Effector memory CD4-positive, alpha-beta T cell (primary cell): ENCODE measurements at places on chromosomes 1 and 21.

DNA sequence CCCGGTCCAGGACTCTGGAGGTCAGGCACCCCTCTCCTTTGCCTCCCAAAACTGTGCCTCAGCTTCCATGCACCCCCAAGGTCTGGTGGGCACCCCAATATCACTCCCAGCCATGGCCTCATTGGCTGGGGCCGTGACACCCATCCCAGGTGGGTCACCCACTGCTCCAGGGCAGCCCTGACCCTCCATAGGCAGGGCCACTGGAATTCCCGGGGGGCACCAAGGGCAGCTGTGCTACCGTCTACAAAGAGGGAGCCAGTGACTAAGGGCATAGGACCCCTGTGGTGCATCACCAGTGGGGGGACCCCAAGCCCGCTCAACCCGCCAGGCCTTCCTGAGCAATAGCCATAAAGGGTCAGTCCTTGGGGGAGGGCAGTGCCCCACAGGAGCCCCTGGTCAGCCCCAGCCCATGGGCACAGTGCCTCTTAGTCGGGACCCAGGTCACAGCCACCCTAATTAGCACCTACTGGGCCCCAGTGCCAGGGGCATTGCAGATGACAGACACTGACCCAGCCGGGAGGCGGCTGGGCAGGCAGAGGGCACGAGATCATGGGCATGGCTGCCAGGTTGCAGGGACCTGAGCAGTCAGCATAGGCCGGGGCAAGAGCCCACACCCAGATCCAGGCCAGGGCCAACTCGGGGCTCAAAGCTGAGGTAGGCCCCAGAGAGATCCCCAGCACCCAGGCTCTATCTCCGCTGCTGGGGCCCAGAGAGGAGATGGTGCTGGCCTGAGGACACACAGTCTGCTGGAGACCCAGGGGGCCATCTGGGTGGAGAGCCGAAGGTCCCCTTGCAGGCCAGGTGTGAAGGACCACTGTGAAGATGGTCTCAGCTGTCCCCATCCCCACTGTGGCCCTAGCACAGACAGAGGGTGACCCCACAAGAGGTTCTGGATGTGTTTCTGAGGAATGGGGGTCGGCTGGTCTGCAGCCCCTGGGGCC, 19.0 kb upstream of the ARF1 start:
- DNase-seq, result no peak

DNA sequence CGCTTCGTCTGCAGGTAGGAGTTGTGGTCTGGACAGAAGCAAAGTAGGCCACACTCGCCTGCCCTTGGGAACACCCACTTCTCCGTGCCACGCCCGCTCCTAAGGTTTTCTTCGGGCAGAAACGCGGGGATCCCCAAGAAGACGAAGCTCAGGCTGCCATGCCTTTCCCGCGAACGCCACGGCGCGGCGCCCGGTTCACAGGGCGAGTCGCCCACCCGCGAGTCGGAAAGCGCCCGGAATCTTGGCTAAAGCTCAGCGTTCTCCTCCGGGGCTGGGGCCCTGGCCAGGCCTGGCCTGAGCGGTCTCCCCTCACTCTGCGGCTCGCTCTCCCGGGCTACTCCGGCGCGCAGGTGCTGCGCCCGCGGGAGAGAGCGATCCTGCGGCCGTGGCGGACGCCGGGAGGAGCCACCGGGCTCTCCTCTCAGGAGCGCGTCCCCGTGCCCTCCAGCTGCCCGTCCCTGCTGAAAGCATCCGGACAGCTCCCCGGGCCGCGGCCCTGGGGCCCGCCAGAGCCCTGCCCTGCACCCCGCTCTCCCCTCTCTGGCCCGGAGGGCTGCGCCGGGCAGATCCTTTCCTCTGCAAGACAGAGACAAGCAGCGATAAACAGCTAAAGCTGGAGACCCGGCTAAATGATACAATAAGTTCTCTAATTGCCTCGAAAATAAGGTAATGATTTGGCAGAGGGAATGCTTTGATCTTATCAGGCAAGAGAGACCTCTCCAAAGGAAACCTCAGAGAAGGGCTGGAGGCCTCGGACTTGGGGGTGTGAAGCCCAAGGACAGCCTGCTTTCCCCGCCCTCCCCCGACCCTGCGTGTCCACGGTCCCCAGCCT, 6.7 kb upstream of the WNT2B start:
- DNase-seq, result peak; percentile 10

GRCh38 chr21:45515241-45516061, 26.8 kb downstream of the SLC19A1 start:
- no peak for DNase-seq

DNA sequence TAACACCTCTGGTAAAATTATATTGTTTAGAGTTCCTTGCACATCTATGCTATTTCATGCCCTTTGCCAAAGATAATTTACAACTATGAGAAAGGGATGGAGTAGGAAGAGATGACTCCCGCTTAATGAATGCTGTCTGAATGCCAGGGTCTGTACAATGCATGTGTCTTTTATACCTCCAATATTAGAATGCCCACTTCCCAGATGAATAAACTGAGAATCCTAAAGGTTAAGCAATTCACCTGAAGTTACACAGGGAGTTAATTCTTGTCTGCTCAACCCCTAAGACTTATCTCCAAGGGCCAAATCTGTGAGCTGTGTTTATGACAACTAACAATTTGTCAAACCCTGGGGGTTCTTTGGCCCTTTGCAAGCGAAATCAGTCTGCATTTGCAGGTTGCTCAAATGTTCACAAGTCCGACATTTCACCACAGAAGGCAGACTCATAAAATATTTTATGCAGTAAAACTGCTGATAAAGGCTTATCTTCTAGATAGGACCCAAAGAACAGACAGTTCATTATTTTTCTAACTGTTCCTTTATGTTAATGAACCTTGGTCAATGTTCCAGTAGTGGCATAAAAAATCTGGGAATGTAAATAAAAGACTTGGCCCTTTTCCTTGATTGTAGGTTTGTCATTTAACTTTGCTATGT, 50.2 kb upstream of the ATP1A1 start:
- DNase-seq, result no peak

GRCh38 chr1:57470036-57470435, 46.2 kb upstream of the DAB1 start:
- DNase-seq, result no peak

GRCh38 chr1:3620708-3621107, 4.1 kb upstream of the TPRG1L start:
- no peak for DNase-seq

- DNase-seq, result peak; percentile 46
Observed at GRCh38 chr21:33230545-33231324, 997 bp downstream of the IFNAR2 start.

- DNase-seq, result no peak
Observed at GRCh38 chr1:208565756-208566440, 321.7 kb upstream of the PLXNA2 start.

GRCh38 chr1:241533326-241534115, 1.3 kb downstream of the KMO start:
- DNase-seq, result no peak

GRCh38 chr1:185532856-185533255, 201.3 kb upstream of the HMCN1 start:
- DNase-seq, result no peak

- DNase-seq, result no peak
Observed at GRCh38 chr1:37243368-37244082, 209.2 kb upstream of the GRIK3 start.

DNA sequence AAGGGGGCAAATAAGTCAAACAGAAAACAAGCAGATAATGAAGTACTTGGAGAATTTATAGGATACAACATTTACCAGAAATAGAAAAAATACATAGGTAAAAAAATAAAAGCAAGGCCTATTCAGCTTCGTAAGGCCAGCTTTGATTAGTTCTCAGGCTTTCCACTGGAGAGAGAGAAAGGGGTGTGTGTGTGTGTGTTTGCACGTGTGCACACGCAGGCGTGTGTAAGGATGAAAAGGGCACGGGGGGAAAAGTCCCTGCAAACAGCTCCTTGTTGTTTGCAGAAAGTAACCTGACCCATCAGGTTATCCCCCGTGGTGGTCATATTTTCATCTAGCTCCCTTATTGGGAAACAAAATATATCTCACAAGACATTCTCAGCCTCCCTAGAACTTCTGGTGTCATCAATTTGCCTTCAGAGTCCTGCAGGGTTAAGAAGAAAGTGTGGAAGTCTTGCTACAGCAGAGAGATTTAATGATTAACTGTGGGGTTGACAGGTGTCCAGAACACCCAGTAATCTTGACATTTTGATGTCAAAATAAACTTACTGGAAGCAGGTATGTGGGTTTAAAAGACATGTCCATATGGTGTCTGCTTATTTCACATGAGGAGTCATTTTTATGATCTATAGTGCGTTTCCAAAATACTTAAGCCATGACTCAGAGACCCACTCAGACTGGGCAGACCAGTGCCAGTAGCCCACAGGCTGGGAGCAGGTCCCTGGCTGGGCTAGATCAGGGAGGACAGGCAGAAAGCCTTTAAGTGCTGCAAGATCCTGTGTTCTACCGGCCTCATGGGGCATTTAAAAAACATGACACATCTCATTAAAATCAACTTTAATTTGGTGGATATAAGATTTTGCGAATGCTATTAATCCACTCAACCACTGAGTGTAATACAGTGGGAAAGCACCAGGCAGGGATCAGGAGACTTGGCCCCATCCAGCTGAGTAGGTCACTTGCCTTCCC, 487.6 kb upstream of the CAMK1G start:
- DNase-seq, result no peak

DNA sequence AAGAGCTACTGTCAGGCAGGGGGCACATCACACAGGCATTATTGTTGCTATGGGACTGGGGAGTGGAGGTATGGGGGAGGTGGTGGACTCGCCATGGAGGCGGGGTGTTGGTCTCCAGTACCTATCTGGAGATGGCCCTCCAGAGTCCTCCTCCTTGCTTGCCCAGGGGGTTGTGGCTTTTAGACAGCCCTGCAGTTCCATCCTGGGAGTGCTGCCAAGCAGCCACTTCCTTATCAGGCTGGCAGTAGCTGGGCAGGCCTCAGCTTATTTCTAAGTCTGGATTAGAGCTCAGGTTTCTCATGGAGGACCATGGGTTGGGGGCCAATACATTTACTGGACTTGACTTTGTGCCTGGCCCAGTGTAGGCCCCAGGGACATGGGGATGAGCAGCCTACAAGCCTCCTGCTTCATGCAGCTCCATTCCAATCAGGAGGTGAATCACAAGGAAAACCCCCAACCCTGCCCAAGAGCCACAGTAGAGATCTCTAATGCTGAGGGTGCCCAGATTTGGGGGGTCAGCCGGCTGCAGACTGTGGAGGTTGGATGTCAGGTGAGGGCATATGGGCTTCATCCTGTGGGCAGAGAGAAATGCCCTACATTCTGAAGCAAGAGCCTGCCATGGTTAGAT, 210.7 kb upstream of the EDN2 start:
- DNase-seq, result no peak

GRCh38 chr1:184163674-184164465, 112.3 kb downstream of the TSEN15 start:
- no peak for DNase-seq

- DNase-seq, result no peak
Observed at GRCh38 chr1:93990010-93990409, 80.8 kb upstream of the GCLM start.

DNA sequence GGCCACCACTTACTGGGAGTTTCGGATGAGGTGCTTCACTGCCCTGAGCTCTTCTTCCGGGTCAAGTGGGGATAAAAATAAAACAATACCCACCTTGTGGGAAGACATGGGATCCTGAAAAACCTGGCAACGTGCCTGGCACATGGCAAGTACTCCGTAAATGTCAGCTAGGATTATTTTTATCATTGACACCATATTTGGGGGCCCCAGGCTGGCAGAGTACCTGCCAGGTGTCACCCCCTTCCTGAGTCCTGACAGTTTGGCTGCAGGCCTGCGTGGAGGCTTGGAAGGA, 9.2 kb upstream of the EPHA2 start:
- no peak for DNase-seq

- DNase-seq, result no peak
Observed at GRCh38 chr1:243411472-243411871, 155.6 kb downstream of the SDCCAG8 start.

DNA sequence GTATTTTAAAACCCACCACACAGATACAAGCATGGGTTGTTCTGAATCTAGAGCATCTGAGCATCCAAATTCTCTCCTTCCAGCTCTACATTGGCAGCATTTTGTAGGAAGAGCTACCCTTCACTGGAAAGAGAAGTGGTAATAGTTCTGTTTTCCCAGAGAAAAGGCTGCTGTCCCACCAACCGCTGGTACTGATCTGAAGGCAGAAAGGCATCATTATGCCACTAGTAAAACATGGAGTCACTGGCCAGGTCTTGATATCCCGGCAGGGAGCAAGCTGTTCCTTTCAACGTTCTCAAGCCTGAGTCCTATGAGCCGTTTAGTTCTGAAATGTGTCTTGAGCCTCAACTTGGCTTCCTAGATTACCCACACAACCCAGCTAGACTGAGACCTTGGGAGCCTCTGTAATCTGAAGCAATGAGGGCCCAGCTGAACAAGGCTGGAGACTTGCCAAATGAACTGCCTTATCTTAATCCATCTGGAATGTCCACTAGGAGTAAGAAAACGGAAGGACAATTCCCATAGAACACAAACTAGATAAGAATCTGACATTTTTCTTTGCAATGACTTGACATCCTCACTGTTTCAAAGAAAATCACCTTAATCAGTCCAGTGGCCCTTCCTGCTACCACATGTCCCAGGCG, 116.8 kb downstream of the KCNH1 start:
- no peak for DNase-seq

GRCh38 chr21:41933313-41934079, 20.3 kb downstream of the C2CD2 start:
- DNase-seq, result no peak

DNA sequence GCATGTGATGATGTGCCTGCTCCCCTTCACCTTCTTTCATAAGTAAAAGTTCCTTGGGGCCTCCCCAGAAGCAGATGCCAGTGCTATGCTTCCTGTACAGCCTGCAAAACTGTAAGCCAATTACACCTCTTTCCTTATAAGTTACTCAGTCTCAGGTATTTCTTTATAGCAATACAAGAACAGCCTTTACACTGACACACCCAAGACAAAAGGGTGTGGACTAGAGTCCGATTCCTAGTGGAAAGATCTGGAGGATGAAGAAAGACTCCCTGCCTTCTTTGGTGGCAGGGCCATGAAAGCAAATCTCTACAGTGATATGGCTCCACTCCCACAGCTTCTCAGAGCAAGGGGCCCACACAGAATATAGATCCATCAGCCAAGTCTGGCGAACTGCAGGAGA, 209.7 kb upstream of the ST6GALNAC5 start:
- no peak for DNase-seq

DNA sequence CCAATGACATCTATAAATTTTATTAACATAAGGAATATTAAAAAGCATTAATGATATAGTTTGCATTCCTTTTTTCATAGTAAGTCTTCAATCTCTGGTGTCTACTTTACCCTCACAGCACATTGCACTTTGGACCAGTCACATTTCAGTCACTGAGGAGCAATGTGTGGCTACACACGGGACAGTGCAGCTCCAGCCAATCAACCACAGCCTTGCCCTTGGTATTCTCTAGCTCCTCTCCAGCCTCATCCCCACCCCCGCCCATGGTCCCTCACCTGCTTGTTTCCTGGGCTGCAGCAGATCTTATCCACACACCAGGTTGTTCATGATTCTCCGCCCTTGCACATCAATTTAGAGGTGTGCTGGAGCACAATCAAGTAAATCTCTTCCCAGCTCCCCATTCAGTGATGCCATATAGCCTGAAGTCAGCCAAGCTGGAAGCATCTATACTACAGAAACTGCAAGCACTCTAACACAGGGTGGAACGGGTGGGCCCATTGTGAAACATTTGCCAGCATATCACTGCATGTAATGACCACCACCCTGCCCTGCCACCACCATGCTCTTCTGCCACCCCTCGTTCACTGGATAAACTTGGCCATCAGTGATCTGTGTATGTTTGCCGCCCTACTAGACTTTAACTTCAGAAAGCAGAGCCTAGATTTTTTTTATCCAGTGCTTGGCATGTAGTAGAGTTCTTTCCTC, 93.0 kb upstream of the SLC44A3 start:
- DNase-seq, result no peak

- DNase-seq, result no peak
Observed at GRCh38 chr1:32891241-32891570, 4.9 kb downstream of the HPCA start.
